ENCODE measurements at places on chromosomes 4 and X.

DNA sequence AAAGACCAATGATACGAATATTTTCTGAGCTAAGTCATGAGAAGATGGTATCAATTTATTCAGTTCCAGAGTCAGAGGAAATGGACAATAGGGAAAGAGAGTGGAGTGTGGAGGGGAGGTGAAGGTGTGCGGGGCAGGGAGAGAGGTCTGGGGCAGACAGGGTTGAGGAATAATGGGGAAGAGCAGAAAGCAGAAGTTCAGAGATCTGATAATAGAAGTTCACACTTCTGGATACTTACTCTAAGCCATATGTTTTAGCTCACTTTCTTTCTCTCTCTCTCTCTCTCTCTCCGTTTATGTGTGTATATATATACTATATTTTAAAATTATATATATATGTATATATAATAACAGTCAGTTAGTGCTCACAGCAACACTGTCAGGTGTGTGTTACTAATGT is 40.4 kb downstream of the FOXR2 start:
- DNase-seq = no peak

GRCh38 chr4:1593881-1594345 is 90.2 kb downstream of the FAM53A start:
- no peak for DNase-seq

DNA sequence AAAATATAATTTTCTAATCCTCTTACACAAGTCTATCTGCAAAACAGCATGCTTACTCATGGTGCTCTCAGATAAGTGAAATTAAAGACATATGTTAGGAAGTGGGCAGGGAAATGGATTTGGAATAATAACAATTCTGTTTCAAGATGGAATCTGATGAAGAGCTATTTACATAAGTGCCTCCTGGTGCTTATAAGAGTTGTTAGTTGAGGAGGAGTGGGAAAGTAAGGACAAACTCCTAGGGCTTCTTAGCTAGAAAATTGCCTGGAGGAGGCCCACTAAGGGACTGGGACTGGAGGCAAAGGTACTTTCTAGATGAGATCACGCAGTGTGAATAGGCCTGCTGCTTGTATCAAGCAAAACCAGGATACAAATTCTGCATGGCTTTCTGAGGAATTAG is 939.8 kb downstream of the GLUD2 start:
- no peak for DNase-seq

DNA sequence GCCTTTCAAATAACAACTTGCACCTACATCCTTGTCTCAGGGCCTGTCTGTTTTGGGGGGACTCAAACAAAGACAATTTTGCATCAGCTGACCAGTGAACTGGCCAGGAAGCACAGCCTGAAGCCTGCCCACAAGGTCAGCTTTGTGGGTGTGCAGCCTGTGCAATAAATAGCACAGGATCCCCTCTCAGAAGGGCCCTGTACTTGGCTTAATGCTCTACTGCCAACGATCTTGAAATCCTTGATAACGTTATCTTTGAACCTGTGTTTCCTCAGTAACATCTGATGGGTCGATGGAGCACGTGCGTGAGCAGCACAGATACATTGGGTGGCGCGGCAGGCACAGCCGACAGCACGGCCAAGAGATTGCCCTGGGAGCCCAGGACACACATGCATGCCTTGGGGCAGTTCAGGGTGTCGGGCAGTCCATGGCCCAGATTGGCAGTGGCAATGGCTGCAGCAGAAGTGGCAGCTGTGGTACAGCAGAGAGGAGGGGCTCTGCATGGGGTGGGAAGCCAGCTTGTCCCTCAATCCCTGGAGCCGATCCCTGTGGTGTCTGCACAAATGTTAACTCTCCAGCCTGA is 58.8 kb upstream of the ATP6AP2 start:
- DNase-seq = no peak

GRCh38 chr4:142566777-142567176 is 279.3 kb downstream of the INPP4B start:
- no peak for DNase-seq

GRCh38 chr4:105148356-105148755 is 1.7 kb downstream of the TET2 start:
- DNase-seq = no peak

- DNase-seq = no peak
Measured at GRCh38 chrX:15301924-15302323, 13.5 kb downstream of the ASB11 start.

DNA sequence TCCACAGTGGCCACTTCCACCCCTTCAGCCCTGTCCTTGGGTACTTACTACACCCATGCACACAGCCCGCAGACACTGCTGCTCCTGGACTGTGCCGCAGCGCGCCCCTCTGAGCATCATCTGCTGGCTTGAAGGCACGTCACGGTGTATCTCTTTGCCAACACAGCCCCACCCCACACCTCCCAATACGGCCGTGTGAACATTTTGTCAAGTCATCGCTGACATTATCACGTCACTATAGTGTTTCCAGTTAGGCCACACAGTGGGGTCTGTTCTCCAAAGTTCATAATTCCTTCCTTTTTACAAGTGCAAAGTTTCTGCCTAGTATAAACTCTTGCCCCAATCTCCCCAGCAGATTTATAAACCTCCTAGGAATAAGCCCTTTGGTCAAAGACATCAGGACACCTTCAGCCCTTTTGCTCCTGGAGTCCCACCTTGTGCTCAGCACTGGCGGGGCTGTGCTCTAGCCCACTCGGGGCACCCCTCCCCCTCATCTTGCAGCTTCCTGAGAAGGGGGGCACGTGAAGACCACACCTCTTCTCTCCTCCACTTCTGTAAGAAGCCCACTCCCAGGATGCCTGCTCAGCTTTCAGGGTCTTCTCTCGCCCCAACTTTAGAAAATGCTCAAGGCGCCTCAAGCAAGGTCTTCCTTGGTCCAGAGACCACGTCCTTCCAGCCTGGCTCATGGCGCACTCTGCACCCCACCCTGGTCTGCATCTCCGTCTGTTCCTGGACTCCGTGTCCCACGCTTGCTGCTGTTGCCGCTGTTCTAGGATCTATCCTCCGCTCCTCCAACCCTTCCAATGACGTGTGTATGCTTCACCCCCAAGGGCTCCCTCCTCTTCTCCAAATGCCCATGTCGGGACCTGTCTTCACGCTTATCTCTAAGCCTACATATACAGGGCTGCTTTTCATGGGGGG is 7.2 kb downstream of the FAM53A start:
- DNase-seq = no peak
